ENCODE measurements at places on chromosomes 6 and 20.

DNA sequence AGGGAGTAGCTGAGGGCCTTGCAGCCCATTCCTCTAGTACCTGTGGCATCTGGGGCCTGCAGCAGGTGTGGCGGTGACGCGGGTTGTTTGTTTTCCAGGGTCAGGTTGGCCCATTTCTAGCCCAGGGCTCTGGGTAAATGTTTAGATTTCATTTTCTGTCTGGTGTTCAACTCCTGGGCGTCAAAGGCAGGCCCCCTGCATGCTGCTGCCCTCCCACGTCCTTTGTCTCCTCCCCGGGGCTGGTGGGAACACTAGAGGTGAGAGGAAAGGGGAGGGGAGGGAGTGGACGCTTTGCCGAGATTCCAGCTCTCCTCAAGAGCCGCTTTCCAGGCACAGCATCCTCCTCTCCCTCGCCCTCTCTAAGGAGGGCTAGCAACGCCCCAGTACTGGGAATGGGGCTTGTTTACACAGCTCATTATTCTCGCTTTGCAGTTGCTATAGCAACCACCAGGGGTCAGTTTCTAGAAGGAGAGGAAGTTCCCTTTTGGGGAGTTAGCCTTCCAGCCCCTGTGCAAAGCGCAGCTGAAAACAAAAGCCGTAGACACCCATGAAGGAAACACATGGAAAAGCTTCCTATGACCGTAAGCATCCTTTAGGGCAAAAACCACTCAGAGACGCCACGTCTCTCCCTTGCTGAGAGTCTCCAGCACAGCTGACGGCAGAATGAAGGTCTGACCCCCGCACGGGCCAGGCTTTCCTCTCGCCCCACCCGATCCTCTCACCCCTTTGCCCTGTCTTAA lies 170.6 kb downstream of the LY86 start:
- DNase-seq, result peak; percentile 60

DNA sequence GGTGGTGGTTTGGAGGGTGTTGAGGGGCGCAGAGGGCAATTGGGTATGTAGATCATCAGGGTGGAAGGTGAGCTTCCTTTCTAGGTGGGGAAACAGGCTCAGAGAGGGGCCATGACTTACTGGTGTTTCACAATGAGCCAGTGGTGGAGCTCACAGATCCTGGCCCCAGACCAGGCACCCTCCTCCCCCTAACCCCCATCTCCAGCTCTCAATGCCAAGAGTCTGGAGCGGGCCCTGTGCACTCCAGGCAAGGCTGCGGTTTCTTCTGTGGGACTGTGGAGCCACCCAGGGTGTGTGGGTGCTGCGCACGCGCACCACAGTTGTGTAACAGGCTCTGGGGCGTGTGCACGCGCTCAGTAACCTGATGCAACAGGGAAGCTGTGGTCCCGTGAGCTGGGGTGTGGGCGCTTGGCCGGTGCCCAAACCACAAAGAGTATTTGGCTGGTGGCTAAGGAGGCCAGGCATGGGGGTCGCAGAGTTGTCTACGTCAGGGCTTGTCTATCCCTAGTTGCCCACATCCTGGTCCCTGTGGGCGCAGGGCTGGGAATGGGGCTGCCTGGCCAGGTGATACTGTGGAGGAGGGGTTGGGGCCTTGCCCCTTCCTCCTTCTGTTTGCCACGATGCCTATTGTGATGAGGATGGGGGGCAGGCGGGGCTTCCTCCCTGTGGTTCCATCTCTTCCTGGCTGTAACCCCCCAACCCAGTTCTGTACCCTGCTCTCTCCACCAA lies 37.5 kb upstream of the MRPS18A start:
- DNase-seq, result no peak

DNA sequence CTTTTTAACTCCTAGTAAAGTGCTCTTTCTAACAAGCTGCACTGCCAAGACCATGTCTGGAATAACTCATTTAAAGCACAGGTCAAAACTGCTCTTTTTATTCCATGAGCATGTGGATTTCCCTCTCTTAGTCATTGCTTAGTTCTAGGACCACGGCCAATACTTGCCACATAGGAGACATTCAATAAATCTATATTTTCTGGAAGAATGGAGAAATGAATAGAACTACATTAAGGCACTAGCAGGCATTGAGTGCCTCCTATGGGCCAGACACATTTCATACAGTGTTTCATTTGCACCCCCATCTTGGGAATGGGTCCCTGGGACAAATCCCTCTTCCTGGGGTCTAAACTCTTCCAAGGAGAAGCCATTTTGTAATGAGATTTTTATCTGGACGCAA lies 552.8 kb upstream of the CITED2 start:
- no peak for DNase-seq

GRCh38 chr20:40980106-40980827 lies 48.4 kb upstream of the TOP1 start:
- DNase-seq, result no peak

GRCh38 chr20:51169813-51170212 lies 146.9 kb upstream of the KCNG1 start:
- peak; percentile 57 for DNase-seq

- no peak for DNase-seq
Observed at GRCh38 chr6:110105296-110105695, 74.2 kb downstream of the WASF1 start.

- DNase-seq, result no peak
Observed at GRCh38 chr6:90375681-90376439, 79.2 kb upstream of the BACH2 start.
